ENCODE measurements at places on chromosomes 11 and 22. TPM values are rescaled to one million over a fixed set of nuclear protein-coding genes. Genes with fewer than 3 reads are reported as not detected.

BCL2L13 gene
- 53.9 TPM for total RNA-seq

TUBA8 gene
- total RNA-seq: 2.1 TPM

HORMAD2 gene
- not detected for total RNA-seq

FTH1 gene
- 2,359 TPM for total RNA-seq

LPXN gene
- 11.8 TPM for total RNA-seq

OR52H1 gene
- total RNA-seq: not detected

DNA sequence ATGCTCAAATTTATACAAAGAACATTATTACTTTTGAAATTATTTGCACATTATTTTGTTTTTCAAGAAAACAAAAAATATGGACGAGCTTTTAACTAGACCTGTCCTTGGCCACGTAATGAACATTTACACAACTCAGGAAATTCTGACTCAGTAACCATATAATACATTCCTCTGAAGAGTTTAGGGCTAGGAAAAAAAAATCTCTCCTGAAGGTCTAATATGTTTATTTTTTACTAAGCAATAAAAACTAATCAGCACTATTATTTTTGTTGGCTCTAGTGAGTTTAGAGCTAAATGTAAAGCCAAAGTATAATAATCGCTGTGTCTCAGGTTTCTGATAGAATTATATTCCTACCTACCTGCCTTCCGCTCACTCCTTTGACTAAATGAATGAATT, 187.5 kb downstream of the SWAP70 start:
- no peak for DNase-seq

- DNase-seq: no peak
Observed at GRCh38 chr11:64131683-64132190, 34.2 kb downstream of the MACROD1 start.

GRCh38 chr11:61281581-61282250, 13.4 kb downstream of the VWCE start:
- peak; percentile 54 for DNase-seq

DNA sequence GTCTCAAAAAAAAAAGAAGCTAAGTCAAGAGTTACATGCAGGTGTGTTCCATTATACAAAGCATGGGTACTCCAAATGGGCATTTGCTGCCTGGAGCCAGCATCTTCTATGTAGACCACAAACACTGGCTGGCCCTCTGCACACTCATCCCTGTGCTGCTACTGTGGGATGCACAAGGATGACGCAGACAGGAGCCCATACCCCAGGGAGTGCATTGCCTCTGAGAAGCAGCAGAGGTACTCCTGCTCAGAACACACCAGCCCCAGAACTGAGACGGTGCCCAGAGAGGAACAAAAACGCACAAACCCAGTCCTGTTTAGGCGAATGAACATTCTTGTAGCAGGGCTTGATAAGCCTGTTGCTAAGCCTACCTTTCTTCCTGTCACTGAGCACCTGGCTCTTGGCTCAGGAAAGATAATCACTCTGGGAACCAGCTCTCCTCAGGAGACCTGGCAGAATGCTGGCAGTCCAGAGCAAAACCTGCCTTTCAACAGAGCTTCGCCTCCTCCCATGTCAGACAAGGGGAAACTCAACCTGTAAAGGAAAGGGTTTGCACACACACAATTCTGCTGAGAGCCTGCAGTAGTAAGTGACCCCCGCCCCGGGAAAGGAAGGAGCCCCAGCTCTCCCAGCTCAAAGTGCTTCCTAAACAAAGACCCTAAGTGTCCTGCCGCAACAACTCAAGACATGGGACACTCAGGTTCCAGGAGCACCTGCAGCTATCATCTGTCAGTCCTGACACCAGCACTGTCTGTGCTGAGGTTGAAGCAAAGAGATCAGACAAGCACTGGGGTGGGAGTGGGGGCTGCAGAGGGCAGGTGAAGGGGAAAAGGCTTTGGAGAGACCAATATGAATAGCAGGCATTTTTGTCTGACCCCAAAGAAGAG, 145.7 kb downstream of the TENM4 start:
- no peak for DNase-seq

DNA sequence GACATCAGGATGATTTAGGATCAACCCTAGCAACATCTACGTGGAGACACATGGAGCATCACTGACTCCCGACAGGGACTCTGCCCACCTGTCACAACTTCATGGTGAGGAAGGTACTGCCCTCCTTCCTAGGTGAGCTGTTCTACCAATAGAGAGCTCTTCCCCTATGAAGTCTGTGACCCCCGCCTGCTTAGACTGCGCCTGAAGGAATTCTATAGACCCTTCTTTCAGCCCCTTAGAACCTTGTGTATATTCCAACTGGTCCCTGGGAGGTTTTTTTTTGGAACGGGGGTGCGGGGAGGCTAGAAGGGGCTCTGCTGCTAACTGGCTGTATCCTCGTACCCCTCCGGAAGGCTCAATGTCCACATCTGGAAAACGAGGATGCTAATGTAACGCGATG, 566 bp downstream of the INTS4 start:
- no peak for DNase-seq

- peak; percentile 65 for DNase-seq
Observed at GRCh38 chr11:12066056-12066798, 44.2 kb upstream of the MICAL2 start.

GRCh38 chr11:12287374-12288211, 89.8 kb upstream of the PARVA start:
- no peak for DNase-seq

DNA sequence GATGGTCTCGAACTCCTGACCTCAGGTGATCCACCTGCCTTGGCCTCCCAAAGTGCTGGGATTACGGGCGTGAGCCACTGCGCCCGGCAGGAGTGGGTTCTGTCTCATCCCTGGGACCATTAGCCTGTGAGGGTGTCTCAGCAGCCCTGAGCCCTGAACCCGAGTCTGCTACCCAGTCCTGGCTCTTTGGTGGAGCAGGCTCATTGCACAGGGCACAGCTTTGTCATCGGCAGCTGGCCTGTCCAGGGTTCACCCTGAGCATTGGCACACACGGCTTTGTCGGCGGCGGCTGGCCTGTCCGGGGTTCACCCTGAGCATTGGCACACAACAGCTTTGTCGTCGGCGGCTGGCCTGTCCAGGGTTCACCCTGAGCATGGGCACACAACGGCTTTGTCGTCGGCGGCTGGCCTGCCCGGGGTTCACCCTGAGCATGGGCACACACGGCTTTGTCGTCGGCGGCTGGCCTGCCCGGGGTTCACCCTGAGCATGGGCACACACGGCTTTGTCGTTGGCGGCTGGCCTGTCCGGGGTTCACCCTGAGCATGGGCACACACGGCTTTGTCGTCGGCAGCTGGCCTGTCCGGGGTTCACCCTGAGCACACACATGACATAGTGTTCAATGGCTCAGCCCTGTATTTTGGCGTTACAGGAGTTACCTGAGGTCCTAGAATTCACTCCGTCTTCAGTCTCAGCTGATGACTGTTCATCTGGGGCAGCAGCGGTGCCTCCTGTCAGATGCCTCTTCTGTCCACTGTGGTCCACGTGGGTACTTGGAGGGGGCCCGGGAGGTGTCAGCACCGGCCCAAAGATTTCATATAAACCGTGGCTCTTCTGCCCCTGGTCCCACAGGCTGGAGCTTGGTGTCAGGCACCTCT, 1082.5 kb downstream of the BRD1 start:
- DNase-seq: peak; percentile 8

- no peak for DNase-seq
Observed at GRCh38 chr11:113967361-113967760, 7.5 kb upstream of the HTR3A start.

DNA sequence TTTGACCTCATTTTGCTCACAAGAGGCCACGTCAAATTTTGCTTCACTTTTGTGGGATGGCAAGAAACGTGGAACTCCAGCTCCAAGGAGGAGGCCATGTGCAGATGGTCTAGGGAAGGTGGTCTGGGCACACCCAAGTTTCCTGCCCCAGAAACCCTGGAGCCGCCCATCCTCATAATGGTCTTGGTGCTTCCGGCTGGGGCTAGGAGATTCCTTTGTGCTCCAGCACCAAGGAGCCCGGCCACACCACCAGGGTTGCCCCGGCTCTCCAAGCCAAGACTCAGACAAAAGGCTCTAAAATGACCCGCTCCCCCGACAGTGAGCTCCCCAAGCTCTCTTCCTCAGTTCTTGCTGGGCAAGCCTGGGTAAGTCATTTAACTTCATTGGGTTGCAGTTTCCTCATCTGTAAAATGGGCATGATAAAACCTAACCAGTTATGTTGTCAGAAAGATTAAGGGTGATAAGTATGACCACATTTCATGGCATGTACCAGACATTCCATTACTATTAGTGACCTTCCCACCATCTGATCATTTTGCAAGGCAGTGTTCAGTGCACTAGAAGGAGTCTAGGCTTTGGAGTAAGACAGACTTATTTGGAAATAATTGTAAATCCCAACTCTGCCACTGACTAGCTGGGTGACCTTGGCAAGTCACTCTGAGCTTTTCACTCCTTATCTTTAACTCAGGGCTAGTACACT, 23.3 kb downstream of the DKK3 start:
- no peak for DNase-seq

DNA sequence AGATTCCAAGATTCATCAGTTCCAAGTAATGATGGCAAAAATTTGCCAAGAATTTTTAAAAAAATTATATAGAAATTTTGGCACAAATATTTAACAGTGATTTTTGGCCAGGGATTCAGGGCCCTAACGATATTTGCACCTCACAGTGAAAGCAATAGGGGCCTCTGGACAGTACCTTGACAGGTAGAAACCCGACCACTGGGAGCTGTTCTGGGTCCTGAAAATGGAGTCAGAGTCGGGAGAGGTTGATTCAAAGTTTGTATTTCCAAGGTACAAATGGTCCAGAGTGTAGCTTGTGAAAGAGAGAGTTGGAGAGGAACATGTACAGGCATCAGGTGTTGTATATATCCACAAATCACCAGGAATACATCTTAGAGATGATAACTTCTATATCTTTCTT, 41.6 kb downstream of the MRGPRX2 start:
- no peak for DNase-seq

GRCh38 chr11:20488352-20488751, 100.8 kb downstream of the PRMT3 start:
- DNase-seq: no peak

- DNase-seq: no peak
Observed at GRCh38 chr11:70836071-70836470, 416.3 kb downstream of the SHANK2 start.

DNA sequence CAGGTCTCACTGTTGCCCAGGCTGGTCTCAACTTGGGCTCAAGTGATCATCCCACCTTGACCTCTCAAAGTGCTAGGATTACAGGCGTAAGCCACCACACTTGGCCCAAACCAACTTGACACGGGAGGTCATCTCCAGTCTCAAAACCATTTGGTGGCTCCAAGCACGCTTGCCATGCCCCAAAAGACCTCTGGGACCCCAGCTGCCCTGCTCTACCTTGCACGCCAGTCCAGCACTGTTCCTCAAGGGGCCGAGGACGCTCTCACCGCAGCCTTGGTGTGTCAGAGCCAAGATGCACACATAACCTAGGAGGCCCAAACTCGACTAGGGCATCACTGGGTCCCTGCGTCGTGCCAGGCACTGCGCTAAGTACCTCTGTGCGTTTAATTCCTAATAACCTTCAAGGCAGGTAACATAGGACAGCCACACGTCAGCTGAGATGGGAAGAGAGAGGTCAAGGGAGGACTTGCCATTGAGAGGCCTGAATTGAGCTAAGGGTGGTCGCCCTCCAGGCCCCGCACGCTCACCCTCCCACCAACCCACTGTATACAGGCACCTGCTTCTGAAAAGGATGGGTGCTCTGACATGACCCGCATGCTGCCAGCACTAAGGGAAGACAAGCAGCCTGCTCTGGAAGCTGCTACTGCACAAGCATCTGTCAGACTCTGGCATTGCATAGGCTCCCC, 4.6 kb upstream of the GAS2L1 start:
- no peak for DNase-seq

GRCh38 chr11:65380460-65381119, 1.9 kb downstream of the SLC25A45 start:
- no peak for DNase-seq

- no peak for DNase-seq
Observed at GRCh38 chr11:118233377-118233776, 8.6 kb upstream of the JAML start.
